ENCODE measurements at places on chromosomes 4 and X.

- DNase-seq: no peak
Measured at GRCh38 chr4:53309321-53310040, 56.4 kb downstream of the SCFD2 start.

DNA sequence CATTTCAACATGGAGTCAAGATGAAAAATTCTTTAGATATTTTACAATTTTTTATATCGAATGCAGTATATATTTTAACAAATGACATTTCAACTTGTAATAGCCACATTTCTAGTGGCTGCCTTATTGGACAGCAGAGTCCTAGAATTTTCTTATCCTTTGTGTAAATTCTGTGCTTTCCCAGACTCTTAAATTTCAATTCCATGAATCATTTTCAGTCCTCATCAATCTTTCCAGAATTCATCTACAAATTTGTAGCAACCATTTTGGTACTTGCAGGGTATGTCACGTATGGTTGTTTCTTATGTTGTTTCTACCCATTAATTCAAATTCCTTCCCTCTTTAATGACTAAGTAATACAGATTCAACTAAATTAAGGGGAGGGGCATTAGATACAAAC lies 2.7 kb downstream of the PAICS start:
- DNase-seq: no peak

DNA sequence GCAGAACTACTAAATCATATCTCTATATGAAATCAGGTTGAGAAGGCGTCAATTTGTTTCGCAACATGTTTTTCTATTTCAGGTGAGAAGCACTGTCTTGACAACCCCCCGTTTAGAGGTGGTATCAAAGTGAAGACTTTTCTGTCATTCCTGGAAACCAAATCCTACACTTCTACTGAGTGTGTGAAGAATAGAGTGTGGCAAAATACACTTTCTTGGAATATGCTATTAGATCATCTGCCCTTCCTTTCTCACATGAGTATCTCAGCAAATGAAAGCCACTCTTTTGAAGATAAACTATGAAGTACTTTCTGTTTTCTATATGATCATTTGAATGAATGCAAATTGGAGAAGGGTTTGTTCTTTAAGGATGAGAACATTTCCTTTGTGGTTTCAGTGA lies 174.0 kb upstream of the FMR1 start:
- no peak for DNase-seq

GRCh38 chr4:153497091-153497531 lies 31.0 kb downstream of the TMEM131L start:
- no peak for DNase-seq

DNA sequence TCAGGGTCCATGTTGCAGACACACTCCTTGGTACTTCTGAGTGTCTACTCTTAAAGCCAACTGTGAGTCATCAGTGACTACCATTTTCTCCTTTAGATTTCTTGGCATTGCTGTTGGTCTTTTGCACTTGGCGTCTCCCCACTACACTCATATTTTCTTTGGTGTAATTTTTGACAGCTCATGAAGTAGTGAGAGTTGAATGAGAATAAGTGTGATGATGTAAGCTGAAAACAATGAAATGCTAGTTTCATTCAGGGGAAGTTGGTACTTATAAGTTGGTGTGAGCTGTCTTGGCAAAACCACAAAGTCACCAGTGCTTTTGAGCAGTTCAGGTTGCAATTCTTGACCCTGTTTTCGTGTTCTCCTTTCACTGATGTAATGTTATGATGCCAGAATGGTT lies 142.9 kb upstream of the ARX start:
- no peak for DNase-seq

DNA sequence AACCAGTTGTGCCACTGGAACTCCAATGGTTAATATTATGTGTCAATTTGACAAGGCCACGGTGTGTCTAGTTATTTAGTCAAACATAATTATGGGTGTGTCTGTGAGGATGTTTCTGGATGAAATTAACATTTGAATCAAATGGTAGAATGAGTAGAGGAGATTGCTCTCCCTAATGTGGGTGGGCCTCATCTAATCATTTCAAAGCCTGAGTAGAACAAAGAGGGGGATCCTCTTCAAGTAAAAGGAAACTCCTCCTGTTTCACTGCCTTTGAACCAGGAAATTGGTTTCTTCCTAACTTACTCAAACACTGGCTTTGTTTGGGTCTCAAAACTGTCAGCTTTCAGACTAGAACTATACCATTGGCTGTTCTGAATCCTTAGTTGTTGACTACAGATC lies 1692.1 kb downstream of the PCDH19 start:
- no peak for DNase-seq

GRCh38 chr4:76800902-76801301 lies 97.0 kb downstream of the SOWAHB start:
- DNase-seq: no peak

GRCh38 chrX:140249088-140249487 lies 255.8 kb downstream of the SOX3 start:
- DNase-seq: no peak

GRCh38 chr4:153468587-153468986 lies 2.4 kb downstream of the TMEM131L start:
- no peak for DNase-seq

GRCh38 chr4:113674251-113674650 lies 87.3 kb downstream of the CAMK2D start:
- no peak for DNase-seq

DNA sequence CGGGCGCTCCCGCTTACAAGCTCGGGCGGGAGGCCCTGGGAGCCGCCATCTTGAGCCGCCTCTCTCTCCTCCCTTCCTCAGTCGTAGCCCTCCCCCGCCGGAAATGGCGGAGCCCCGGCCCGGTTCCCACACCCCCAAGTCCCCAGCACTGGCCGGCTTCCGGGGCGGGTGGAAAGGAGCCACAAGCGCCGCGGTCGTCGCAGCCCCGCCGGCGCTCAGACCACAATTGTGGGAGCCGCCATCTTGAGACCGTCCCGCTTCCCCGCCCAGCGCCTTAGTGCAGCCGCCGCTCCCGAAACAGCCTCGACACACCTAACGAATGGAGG lies 531 bp downstream of the HCFC1 start:
- peak; percentile 67 for DNase-seq

DNA sequence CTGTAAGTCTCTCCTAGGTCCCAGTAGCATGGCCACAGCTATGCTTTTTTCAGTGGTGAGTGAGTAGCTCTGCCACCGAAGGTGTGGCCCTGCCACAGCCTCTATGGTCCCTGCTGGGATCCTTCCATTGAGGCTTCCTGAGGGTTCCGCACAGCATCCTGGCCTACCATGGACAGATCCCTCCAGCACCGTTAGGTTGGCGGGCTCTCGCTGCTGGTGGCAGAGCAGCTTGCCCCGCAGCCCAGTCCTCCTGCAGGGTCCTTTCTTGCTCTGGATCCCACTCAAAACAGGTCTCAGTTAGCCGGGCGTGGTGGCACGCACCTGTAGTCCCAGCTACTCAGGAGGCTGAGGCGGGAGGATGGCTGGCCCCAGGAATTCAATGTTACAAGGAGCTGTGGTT lies 2.4 kb upstream of the PDZD4 start:
- DNase-seq: no peak

DNA sequence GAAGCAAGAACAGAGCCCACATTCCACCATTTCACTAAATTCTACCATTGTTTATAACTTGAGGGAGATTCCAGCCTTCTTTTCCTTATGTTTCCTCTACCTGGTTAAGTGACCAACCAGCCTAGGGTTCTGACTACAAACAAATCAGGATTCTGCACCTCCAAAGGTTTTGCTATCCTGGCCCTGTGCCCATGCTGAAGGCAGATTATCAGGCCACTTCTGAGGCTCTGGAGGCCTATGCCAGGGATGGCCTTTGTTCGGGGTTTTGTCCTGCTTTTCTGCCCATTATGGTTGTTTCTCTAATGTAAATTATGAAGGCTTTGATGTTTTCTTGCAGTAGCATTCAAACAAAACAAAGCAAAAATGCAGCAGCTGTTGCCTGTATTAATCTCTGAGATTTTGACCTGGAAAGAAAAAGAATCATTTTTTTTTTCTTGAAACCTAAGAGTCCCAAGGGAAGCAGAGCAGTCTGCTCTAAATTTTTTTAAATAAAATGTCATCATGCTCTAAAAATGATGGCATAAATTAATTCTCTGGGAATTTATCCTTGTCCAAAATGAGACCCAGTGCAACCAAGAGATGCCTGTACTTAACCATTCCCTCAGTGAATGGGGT lies 55.6 kb downstream of the RNF150 start:
- DNase-seq: no peak

GRCh38 chr4:184007891-184008290 lies 102.8 kb downstream of the STOX2 start:
- no peak for DNase-seq

GRCh38 chr4:99863-100262 lies 24.4 kb upstream of the ZNF718 start:
- DNase-seq: no peak

DNA sequence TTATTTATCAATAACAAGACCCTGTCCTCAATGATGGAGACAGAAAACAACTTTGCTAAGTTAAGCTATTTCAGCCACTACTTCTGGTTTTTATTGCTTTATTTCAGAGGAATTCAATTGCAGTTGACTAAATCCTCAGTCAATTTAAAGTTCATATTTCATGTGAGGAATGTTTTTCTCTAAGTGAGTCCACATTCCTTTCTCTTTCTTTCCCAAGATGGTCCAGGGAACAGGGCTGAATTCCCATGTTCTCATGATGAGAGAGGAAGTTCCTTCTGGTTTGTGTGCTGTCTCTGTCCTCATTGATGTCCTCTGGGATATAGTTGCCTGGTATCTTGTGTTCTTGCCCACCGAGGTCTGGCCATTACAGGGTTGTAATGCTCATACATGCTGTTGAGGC lies 117.2 kb downstream of the SLIT2 start:
- DNase-seq: no peak

DNA sequence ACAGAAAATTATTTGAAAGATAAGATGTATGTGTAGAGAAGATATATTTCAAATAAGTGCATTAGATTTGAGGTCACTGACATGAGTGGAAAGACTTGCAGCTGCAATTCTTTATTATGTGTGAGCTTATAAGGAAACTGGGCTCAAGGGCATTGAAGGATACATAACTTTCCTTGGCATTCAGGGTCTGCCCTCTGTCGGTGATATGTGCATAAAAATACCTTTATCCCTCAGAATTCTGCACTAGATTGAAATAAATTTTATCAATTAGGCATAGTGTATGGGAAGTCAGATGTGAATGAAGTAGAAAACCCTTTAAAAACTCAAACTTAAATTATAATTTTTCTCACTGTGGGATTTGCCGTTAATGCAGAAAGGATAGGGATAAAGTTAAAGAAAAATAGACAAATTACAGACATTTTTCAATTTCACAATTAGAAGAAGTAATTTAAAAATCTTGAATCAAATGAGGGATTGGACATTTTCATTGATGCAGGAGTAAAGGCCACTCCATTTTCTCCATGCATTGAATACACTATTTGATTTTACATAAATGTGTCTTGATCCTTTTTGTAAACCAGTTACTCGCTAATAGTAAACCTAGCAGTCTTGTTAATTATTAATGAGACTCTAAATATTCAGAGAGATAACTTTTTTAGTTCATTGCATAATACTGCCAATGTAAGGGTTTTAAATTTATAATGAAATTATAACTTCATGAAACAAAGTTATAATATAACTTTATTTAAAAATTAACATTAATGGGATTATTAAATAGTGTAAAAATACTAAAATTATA lies 21.0 kb upstream of the ETNPPL start:
- no peak for DNase-seq

DNA sequence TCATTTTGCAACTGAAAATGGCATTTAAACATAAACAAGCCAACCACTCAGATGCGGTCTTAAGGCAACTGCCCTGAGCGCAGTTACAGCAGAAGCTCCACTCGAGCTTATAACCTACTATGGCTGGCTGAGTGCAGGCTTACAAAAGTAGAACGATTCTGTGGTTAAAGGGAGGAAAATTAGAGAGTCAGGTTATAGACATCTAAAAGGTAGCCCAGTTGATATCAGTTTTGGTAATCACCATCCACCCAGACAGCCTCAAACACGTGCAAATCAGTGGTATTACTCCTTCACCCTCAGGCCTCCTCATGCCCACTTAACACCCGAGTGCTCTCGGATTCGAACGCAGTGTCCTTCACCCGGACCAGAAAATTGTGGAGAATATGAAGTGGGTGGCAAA lies 3.1 kb downstream of the LEF1 start:
- DNase-seq: no peak

DNA sequence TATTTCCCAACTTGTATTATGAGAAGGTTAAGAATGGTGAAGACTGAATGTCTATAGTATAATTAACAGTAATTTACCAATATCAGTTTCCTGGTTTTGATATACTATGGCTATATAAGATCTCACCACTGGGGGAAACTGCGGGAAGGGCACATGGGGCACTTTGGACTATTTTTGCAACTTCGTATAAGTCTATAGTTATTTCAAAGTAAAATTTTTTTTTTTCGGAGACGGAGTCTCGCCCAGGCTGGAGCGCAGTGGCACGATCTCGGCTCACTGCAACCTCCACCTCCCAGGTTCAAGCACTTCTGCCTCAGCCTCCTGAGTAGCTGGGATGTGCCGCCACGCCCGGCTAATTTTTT lies 46.1 kb downstream of the CXorf58 start:
- no peak for DNase-seq

GRCh38 chrX:10582945-10583344 lies 37.4 kb downstream of the MID1 start:
- DNase-seq: no peak

GRCh38 chr4:85675076-85676049 lies 200.4 kb downstream of the ARHGAP24 start:
- DNase-seq: no peak

DNA sequence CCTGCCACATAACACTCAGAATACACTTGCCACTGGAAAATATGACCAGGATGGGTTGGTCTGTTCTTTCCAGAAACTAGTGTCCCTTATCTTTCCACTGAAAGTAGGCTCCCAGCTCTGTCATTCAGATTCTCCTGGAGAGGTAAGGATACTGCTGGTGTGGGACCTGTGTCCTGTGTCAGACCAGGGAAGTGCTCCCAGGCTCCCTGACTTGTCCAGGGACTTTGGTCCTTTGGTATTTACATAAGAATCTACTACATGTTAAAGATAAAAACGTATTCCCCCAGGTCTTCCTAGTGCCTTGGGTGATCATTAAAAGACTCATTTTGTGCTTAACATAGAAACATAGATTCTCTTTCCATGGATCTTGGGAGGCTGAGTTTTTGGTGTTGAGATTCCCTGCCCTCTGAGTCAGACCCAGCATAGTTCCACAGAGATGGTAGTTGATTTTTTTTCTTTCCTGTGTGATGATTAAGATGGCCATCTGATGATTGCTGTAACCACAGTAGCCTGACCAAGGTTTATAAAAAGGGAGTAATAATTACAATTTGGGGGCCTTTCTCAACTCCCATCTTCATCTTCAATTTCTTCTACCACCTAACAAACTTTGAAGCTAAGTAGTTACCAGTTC lies 159.8 kb upstream of the JADE1 start:
- DNase-seq: no peak
